ENCODE measurements at places on chromosomes 11 and 22. TPM values are rescaled to one million over a fixed set of nuclear protein-coding genes. Genes with fewer than 3 reads are reported as not detected.

The SPINDOC gene
- total RNA-seq, result 13.8 TPM

The SCGB1D4 gene
- not detected for total RNA-seq

The CHRM4 gene
- total RNA-seq, result 3.1 TPM

The LGR4 gene
- 19.4 TPM for total RNA-seq

The KCNJ1 gene
- not detected for total RNA-seq

The POLD4 gene
- 5.9 TPM for total RNA-seq

The LRRC32 gene
- total RNA-seq, result 1.3 TPM

The OR52L1 gene
- total RNA-seq, result not detected

The ZDHHC13 gene
- total RNA-seq, result 41.6 TPM

The PLEKHB1 gene
- 5.9 TPM for total RNA-seq

The CHRNA10 gene
- total RNA-seq, result 2.8 TPM

The KCTD14 gene
- total RNA-seq, result 1.3 TPM

The GRIK4 gene
- total RNA-seq, result 5.3 TPM

The PHF21B gene
- 38.5 TPM for total RNA-seq

The ACAT1 gene
- total RNA-seq, result 106 TPM

The FGF19 gene
- total RNA-seq, result not detected

The MS4A12 gene
- not detected for total RNA-seq

The C11orf65 gene
- 1.6 TPM for total RNA-seq

The OLFML1 gene
- total RNA-seq, result 0.94 TPM

The CELF1 gene
- total RNA-seq, result 498 TPM

The OR8D1 gene
- not detected for total RNA-seq

The OR51B5 gene
- total RNA-seq, result 3.1 TPM

The TMPRSS5 gene
- 4.1 TPM for total RNA-seq

The MPST gene
- total RNA-seq, result 24.1 TPM

The OR10A2 gene
- not detected for total RNA-seq

The TYR gene
- total RNA-seq, result not detected

The E2F8 gene
- 0.63 TPM for total RNA-seq

The NELL1 gene
- total RNA-seq, result 71.7 TPM

The OR8A1 gene
- total RNA-seq, result not detected

The RAD9A gene
- 27.5 TPM for total RNA-seq

The MMP13 gene
- not detected for total RNA-seq

The OR52H1 gene
- total RNA-seq, result 3.8 TPM
